ENCODE measurements at places on chromosomes 11 and 22.

- peak; percentile 1 for DNase-seq
Observed at GRCh38 chr22:30968015-30968923, at the start of gene MORC2. MORC2 (minus strand) TSS chr22:30968774; CDS start chr22:30967889, 885 bp downstream.

DNA sequence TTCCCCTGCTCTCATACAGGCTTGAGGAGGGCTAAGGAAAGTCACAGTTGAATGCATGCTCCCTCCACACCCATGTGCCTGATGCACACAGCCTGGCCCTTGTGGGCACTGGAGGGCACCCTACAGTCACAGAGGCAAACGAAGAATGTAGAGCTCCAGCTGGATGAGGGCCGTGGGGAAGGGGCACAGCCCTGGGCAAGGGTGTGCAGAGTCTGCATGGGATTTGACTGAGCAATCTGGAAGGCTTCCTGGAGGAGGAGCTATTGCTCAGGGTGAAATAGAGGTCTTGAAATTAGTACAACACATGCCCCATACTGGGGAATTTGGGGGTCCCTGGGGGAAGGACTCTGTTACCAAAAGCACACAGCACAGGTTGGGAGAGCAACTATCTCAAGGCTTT is 64.0 kb downstream of the KCNQ1 start:
- no peak for DNase-seq

- no peak for DNase-seq
Observed at GRCh38 chr22:39416319-39416718, 16.7 kb downstream of the TAB1 start.

GRCh38 chr22:32808038-32808445 is 6.5 kb downstream of the TIMP3 start:
- no peak for DNase-seq

DNA sequence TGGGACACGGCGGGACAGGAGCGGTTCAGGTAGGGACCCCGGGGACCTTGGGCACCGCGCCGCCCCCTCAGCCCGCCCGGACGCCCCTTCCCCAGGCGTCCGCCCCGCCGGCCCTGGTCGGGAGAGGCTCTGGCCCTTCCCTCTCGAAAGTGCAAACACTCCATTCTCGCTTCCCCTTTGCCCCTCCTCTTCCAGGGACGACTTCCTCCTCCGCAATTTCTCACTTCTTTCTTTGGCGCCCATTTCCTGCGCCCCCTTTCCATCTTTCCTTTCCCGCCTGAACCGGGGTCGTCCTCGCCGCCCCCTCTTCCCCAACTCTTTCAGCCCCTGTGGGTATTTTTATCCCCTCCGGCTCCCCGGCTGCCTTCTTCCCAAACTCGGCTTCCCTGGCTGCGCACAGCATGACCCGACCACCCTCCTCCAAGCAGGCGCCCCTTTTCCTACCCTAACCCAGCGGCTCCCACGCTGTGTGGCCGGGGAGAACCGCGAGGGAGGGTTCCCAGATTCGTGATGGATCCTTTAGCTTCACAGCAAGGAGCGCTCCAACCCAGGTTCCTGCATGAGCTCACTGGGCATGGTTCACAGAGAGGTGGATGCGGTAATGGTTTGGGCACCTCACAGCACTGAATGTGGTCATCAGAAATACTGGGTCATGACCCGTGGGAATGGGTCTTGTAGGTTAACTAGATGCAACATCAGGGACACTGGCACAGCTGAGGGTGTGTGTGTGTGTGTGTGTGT is 689 bp downstream of the RAB39A start:
- DNase-seq = no peak

GRCh38 chr11:77959434-77959833 is 35.0 kb downstream of the INTS4 start:
- no peak for DNase-seq

GRCh38 chr22:43300891-43301676 is 42.1 kb downstream of the SCUBE1 start:
- DNase-seq = no peak

DNA sequence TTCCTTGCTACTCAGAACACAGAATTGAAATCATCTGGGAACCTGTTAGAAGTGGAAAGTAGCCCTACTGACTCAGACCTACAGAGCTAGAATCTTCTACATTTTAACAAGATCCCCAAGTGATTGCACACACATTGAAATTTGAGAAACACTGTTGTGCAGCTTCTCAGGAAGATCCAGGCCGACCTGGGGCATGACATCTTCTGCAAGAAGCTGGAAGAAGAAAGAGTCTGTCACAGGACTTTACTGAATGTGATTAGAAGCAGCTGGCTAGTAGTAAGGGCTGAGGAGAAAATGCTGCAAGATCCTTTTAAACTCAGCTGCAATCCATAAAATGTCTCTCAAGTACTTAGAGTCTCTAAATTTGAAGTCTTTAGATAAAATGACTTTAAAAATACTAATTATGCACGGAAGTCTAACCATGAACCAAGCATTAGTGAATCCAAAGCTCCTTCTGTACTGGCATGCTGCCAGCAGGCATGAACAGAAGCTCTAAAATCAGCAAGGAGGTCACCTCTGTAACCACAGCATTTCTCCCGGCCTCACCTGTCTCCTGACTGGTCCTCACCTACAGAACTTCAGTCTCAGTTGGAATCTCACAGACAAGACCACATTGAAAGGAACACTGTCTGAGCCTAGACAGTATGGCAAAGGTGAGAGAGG is 85.0 kb downstream of the SERGEF start:
- DNase-seq = no peak

- no peak for DNase-seq
Observed at GRCh38 chr22:43862074-43862881, at the start of gene SULT4A1. SULT4A1 (minus strand) TSS chr22:43862513; CDS start chr22:43862382, 131 bp downstream.

DNA sequence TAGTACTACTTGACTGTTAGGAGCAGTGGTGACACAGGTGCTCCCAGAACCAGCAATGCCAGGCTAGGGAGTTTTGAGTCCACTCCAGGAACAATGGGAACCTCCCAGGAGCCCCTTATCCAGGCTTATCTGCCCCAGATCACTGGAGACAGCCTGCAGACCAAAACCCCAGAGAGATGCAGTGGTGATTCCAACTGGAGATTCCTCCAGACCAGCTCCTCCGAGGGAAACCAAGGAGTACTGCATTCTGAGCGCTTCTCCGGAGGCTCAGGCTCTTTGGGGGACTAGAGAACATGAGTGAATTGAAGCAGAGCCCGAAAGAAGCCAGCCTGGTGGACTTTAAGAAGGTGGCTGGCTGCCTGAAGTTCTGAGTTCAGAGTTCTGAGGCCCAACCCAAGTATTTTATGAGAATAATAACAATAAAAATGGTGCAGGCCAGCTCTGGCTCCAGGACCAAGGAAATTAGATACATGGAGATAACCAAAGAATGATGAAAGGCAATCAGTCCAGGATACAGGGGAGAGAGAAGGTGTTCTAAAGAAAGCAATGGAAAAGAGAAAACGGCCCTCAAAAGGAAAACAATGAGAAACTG is 1.3 kb upstream of the TMEM25 start:
- no peak for DNase-seq

DNA sequence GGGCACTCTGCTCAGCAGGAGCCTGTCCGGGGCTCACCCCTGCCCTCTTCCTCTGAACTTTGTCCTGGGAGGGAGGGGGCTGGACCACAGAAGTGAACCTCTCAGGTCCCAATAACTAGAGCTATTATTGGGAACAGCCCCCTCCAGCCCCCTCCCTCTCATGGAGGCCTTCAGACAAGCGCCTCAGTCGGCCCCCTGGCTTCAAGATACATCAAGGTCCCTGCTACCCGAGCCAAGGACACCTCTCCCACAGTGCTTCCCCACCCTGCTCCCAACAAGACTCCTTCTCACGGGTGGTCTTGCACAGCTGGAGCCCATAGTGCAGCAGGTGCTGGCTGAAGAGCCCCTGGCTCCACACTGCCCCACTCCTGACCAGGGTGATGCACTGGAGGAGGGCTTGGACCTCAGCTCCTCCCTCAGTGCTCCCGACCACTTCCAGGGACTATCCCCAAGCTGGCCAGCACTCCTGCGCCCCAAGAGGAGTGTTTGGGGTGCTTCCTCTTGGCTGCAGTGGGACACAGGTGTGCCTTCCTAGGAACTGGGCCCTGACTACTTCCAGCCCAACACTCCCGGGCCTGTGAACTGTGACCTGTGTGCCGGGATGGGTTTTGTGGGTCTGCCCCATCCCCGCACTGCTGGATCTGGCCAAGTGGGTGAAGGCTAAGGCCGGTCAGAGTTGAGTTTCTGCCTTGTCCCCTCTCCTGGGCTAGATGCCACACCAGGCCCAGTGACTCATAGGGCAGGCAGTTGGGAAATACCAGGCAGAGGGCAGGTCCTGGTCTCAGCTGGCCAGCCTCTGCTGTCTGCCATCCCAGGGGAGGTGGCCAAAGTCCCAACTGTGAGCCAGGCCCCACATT is 2.2 kb downstream of the PNPLA2 start:
- no peak for DNase-seq

GRCh38 chr22:23281406-23282088 is 101.2 kb downstream of the BCR start:
- DNase-seq = peak; percentile 40

GRCh38 chr11:33443684-33444083 is 186.5 kb downstream of the HIPK3 start:
- no peak for DNase-seq

DNA sequence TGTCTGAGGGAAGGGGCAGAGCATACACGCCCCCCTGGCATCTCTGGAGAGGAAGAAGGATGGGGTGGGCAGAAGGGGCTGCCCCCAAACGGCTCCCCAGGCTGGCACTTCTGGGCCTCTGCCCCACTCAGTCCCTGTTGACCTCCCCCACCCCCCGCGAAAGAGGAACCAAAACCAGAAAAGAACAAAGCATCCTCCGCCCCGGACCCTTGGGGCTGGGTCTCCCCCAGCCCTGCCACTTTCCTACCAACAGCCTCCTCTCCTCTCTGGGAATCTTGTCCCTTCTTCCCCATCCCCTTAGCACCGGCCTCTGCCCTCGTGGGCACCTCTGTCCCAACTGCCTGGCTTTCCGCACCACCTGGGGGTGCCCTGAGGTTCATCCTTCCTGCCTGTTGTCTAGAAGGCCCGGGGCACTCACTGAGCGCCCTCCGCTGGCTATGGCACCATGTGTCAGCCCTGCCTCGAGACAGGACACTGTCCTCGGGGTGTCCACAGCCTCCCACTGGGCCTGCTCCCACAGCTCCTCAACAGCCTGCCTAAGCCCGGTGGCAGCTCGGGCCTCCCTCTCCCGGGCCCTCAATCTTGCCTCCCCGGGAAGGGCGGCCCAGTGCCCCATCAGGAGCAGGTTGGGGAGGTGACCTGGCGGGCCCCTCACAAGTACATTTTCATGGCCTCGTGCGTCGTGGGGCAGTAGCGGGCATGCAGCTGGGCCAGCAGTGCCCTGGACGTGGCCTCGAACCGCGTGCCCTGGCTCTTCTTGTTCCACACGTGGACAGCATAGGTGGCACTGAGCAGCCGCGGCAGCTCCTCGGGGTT is 28.2 kb downstream of the A4GALT start:
- DNase-seq = no peak

DNA sequence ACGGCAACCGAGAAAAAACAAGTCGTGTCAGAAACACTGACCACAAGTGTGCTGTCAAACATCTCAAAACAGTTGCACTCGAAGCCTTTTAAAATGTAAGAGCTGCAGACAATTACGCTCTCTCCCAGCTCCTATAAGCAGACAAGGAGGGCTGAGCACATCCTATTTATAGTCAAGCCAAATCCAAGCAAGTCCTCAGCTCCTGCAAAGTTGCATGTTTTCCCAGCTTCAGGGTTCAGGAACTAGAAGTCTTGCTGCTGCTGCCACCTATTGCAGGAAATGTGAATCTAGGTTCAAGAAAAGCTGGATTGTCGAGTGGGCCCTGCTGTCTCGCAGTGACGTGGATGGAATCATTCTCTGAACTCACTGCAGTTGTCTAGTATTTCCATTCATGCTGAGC is 15.5 kb downstream of the EFCAB6 start:
- DNase-seq = no peak

DNA sequence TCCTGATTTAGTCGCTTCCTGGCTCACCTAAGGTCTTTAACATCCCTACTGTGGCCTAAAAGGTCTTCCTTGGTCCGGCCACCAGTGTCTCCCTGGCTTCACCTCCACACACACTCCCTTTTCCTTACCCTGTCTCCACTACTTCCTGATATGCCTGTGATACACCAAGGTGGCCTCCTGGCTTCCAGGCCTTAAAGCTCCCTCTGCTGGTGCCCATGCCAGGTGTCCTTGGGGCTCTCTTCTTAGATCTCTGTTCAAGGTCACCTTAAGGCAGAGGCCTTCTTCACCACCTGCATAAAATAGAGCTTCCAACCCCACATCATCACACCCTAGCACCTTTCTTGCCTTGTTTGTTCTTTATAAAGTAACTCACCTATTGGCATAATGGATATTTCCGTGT is 787.7 kb downstream of the NTM start:
- DNase-seq = no peak

DNA sequence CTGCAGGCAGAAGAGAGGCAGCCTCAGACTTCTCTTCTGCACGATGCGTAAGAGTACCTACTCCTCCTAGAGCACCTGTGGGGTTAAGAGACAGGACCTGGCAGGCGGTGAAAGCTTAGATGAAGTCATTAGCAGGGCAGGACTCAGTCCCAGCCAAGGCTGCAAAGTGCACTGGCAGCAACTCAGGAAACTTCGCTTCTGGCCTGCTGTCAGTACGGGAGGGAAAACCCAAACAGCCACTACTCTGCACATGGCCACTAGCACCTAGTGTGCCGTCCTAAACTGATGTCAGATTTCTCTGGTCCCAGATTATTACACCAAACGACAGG is 8.8 kb upstream of the KLHL35 start:
- DNase-seq = no peak

DNA sequence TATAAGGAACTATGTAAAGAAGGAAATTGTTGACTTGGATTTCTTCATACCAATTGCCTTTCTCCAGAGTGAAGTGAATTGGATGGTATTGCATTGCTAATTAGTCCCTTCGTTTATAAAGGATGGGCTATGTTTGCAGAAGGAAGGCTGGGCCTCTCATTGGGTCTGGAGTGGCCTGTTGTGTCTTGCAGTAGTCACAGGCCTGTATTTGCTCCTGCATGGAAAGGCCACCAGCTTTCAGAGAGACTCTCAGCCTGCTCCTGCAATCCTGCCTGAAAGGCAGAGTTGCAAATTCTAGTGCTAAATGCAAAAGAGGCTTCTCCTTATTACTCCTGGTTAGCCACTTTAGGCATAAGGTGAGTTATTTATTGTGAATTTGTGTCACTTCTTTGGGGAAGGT is 103.8 kb downstream of the EXT2 start:
- no peak for DNase-seq

- no peak for DNase-seq
Observed at GRCh38 chr22:43392385-43392989, 19.3 kb upstream of the MPPED1 start.
